ENCODE measurements at places on chromosomes 7 and 10.

DNA sequence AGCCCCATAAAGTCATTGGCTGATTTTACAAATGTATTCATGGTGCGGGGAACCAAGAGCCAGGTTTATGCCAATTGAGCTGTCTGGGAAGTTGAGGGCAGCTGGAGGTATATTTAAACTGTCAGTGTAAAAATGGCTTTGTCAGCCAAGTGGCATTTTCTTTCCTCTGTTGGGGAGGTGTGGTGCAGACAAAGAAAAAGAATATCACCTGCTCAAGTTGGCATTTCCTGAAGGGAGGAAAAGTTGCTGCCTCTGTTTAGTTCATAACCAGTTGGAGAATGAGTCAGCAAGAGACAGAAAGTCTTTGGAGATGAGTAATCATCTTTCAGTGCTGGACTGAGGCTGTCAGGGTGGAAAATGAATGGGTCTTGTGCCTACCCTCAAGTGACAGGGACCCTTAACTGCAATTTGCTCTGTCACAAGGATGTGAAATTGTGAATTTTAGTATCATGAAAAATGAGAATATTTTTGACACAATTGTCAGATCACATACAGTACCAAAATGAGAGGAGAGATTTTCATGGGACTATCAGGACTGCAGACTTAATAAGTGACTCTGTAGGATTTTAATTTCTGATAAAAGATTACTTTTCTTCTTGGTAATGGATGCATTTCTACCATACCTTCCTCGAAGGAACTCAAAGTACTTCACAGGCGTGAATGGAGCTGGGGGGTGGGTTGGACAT is 137.3 kb downstream of the ANLN start:
- DNase-seq: no peak

GRCh38 chr10:46171661-46172060 is 115.1 kb upstream of the ANTXRL start:
- DNase-seq: no peak

GRCh38 chr10:33800545-33800944 is 466.1 kb upstream of the NRP1 start:
- DNase-seq: no peak

DNA sequence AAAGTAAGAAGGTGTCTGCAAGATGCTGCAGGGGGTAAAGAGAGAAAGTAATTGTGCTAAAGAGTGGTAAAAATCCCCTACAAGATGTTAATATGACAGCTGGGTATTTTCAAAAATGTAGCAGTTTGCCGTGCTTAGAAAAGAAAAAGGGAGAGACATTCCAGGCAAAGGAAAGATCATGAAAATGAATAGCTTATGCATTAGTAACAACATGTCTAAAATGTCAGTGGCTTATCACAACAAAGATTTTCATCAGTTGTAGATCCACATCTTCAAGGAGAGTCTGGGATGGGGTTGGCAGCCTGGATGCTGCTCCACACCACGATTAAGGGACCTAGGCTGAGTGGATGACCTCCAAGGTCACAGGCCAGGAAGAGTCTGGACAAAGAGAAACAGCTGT is 920.9 kb downstream of the GRID1 start:
- no peak for DNase-seq

GRCh38 chr7:11709196-11709595 is 122.8 kb downstream of the THSD7A start:
- no peak for DNase-seq

DNA sequence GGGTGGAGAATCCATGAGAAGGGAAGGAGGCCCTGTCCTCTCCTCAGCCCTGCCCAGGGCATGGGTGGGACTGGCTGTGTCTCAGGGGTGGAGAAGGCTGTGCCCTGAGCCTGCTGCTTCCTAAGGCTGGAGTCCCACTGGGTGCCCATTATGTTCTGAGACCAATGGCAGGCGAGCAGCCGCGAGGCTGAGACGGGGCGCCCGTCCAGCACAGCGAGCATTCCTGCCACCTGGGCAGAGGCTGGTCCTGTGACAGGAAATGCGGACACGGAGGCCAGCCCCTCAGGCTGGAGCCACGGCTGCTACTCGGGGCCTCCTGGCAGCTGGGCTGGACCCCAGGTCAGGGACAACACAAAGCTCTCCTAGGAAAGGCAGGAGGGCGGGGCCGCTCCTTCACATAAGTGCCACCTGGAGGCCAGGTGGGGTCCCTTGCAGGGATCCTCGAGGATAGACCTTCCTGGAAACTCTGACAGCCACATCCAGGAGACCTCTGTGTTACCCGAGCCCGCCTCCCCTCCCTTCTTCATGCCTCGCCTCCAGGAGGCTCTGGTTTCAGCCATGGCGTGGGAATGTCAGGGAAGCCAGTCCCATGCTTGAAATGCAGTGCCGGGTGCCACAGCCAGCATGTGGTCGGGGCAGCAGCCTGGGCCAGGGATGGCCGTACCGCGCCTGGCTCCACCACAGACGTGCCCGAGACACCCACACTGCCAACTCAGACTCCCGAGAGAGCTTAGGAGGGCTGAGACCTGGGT is 173.9 kb downstream of the USP6NL start:
- DNase-seq: no peak

DNA sequence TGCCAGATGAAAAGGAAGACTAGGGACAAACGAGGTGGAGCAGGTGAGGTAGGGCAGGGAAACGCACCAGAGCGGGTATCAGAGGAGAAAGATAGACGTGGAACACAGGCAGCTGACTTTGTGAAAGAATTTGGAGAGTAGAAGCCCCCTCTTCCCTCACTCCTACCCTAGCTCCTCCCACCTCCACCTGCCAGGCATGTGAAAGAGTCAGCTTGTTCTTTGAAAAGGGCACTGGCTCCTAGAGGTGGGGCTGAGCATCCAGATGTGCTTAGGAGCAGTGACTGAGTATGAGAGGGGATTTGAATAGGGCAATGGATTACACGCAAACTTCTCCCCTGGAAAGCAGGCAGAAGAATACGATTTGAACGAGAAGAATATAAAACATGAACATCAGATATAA is 174.2 kb upstream of the INHBA start:
- DNase-seq: no peak

- no peak for DNase-seq
Observed at GRCh38 chr10:29596826-29597225, 37.9 kb downstream of the SVIL start.

DNA sequence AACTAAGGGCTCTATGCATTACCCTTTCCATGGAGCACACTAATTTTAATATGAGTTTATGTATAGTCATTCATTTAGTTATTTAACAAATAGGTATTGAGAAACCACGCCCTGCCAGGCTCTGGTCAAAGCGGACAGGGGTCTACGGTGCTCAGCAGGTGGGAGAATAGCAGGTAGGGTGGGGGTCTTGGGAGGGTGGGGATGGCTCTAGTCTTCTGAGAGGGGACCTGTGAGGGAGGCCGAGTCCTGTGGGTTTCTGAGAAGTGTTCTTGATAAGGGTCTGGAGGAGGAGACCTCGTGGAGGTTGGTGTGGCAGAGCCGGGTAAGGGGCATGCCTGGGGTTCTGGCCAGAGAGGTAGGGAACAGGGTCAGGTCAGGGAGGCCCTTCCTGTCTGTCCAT is 1.1 kb downstream of the WDFY4 start:
- no peak for DNase-seq

All from CD4-positive, alpha-beta T cell treated with Interleukin-6 at 100 ng/mL for 8 hours (primary cell).